Esophagus squamous epithelium (tissue), 5 donors: ENCODE measurements at places on chromosomes 1 and 21.

- DNase-seq: no peak
Observed at GRCh38 chr1:84859866-84860265, 33.1 kb downstream of the LPAR3 start.

GRCh38 chr1:192538407-192539296 is 36.9 kb upstream of the RGS1 start:
- no peak for DNase-seq

DNA sequence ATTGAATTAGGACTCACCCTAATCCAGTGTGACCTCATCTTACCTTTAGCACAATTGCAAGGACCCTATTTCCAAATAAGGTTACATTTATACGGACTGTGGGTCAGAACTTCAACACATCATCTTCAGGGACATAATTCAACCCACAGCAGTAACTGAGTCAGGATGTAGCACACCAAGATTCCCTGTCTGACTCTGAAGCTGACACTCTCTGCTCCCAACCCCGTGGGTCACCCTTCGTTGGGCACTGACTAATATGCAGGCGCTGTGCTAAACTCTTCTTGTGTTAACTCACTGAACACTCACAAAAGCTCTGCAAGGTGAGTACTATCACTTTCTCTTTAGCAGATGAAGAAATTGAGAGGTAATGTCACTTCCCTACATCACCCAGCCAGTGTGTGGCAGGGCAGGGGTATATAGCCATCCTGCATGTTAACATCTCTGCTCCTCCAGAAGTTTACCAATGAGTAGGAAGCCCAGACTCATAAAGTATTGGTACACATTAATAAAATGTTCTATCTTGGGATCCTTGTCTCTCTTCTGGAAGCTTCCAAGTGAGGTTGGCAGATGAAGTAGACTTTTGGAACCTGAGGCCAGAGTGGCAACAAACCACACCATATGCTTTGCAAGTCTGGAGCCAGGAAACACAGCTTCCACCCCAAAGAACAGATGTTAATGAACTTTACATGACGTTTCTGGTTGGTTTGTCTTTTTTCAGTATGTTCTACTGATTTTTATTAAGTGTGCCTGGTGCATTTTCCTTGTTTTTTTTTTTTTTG is 139.2 kb upstream of the KLHDC7A start:
- DNase-seq: no peak

- no peak for DNase-seq
Observed at GRCh38 chr1:216779686-216780085, 56.5 kb upstream of the ESRRG start.

- no peak for DNase-seq
Observed at GRCh38 chr1:67629370-67630075, 55.5 kb upstream of the GADD45A start.

DNA sequence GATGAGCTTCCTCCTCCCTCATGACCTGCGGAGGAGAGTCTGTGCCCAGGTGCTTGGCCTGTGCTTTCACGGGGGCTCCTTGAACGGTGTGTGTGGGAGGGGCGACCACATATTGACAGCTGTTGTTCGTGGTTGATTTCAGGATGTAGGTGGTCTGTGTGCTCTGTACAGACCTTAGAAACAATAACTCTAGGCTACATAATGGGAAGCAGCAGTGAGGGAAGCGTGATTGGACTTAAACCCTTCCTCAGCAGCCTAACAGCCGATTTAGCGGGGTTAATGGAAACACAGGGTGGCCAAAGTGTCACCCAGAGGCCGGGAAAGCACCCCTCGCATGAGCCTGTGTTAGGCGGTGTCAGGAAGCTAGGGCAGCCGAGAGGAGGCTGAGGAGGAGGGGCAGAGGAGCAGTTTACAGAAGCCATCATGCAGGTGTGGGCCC is 56.0 kb downstream of the TBCE start:
- DNase-seq: no peak

DNA sequence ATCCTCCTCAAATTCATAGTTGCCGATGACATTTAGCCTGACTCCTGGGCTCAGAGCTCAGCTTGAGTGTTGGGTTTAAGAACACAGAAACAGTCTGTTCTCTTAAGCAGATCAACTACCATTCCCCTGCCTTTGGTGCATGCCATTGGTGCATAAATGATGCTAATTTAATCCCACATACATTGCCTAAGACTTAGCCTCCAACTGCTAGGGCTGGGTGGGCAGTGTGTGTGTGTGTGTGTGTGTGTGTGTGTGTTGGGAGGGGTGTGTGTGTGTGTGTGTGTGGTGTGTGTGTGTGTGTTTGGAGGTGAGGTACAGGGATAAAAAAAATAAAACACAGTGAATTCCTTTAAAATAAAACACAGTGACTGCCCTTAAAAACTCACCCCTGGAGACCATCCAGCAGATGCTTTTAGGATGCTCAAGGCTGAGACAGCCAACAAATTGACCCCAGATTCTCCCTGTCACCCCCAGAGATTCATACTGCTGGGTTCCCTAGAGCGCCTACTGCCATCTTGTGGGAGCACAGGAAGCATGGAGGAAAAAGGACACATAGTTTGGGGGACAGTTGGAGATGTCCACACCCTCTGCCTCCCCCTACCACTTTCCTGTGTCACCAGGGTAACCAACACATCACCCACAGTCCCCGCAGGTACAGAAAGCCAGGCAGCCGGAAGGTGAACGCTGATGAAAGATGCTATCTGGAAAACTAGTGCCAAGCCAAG is 30.6 kb downstream of the KLHDC7A start:
- DNase-seq: no peak

DNA sequence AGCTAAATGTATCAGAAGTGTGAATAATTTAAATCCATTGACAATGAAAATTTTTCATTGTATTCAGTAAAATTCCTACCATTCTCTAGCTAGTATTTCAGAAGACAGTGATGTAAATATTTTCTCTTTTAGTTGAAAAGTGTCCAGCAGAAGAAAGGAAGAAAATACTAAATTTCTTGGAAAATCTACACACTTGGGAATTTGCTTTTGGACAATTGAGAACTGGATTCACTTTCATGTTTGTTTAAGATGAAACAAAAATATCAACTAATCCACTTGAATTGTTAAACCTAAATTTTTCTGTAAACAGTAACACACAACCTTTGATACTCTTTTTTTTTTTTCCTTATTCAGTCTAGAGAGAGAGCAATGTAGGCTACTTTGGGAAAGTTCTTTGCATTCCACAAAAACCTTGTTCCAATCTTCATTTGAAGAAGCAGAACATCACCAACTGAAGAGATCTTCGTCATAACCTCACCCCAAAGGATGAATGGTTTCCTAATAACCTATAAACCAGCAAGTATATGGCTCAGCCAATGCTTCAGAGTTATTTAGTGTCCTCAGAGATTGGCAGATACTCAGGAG is 155.1 kb upstream of the GORAB start:
- no peak for DNase-seq

DNA sequence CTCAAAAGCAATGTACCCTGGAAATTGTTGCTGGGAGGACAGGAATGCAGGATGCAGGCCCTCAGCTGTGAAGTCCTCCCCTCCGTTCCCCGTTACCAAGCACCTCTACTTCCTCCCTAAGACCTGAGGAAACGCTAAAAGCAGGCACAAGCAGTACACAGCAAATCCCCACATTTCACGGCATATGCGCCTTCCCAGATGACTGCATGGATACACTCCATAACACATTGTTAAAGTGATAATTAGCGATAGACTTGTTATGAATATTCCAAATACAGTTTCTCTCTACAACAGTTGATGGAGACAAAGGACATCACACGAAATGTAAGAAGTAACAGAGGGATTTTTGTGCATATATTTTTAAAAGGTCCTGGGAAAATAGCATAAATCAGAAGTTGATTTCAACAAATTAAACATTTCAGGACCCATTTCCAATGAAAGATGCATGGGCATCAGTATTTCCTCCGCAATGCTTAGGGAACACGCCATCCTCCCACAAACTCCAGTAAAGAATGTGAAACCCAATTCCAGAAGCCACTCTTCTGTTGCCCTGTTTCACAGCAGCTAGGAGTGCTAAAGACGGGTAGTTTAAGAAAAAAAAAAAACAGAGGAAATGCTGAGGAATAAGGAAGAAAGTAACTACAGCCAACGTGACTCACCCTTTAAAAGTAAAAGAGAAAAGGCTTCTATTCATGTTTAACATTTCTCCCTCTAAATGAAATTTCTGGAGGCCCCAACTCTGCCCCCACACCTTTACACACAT is 75.5 kb downstream of the HIVEP3 start:
- DNase-seq: no peak

DNA sequence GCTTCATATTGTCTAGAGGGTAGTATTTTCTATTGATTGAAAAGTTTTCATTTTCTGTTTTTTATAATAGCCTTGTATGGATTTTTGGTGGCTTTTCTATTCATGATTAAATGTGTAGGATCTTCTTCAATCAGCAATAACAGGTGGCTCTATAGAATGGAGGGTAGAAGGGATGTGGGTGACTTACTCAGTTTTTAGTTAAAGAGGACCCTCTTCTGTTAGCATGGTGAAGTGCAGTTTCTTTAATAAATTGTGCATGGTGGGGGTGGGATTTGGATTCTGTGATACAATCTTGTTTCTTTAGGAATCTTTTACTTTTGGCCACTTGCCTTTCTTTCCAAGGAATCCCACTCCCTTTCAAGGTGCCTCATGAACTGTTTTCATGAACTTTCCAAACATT is 64.7 kb downstream of the SLC35A3 start:
- DNase-seq: no peak

DNA sequence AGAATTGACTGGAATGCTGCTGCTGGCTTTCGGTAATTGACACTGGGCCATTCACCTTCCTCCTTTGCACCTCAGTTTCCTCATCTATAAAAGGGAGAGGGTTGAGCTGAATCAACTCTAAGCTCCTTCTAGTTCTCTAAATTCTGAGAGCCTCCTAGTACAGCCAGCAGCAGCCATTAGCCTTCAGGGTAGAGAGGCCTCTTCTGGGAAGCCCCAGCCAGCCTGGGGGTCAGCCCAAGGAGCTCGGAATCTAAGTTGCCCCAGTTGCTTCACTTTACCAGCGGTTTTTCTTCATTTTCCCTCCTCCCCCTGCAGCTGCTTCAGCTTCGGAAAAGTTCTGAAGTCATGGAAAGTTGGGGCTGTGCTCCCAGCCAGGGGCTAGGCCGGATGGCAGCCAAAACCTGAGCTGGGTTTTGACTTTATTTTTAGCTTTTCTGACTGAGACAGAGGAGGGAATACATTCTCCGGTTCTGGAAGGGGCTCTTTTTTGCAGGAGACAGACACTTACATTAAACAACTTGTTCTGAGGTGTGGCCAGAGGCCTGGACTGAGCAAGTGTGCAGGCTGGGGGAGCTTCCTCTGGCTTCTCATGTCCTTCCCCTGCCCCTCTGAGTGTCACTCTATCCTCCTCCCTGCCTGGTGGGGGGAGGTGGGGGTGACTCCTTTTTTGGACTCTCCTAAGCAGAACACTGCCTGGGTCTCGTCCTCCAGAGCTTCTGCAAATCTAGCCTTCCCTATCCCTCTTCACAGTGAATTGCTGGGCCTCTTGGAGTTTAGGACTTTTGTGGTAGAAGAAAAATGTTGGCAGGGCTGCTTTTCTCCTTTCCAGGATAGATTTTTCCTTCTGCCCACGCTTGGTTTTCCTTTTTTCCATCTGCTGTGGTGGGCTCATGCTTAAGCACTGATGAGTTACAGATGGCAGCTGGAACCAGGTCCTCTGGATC is 14.4 kb downstream of the LMNA start:
- no peak for DNase-seq
